Stimulated activated CD4-positive, alpha-beta T cell treated with anti-CD3 and anti-CD28 coated beads, Interleukin-4, amount 100 ng/mL, for 4 hours (primary cell): ENCODE measurements at places on chromosomes 5 and 9.

DNA sequence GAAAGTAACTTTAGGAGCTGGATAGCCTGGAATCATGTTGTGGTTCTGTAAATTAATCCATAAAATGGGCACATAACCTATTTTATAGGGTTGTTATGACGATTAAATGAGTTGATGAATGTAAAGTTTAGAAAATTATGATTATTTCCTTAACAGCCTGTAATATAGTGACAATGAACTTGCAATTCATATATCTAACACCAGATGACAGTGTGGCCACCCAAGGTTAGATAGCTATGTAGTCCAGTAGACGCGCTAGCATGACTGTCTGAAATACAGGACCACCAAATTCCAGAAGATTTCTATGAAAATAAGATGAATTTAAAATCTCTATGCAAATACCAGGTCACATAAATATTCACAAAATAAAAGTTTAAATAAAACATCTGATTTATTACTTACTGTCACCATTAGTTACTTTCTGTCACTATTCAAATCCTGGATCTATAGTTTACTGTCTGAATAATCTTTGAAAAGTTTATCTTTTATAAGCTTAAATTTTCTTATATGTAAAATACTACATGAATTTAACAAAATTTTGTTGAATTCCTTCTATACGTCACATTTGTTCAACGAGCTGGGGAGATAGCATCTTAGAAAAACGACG is 26.1 kb upstream of the MACIR start:
- DNase-seq = no peak

GRCh38 chr9:116269250-116269649 is 115.7 kb downstream of the PAPPA start:
- no peak for DNase-seq

DNA sequence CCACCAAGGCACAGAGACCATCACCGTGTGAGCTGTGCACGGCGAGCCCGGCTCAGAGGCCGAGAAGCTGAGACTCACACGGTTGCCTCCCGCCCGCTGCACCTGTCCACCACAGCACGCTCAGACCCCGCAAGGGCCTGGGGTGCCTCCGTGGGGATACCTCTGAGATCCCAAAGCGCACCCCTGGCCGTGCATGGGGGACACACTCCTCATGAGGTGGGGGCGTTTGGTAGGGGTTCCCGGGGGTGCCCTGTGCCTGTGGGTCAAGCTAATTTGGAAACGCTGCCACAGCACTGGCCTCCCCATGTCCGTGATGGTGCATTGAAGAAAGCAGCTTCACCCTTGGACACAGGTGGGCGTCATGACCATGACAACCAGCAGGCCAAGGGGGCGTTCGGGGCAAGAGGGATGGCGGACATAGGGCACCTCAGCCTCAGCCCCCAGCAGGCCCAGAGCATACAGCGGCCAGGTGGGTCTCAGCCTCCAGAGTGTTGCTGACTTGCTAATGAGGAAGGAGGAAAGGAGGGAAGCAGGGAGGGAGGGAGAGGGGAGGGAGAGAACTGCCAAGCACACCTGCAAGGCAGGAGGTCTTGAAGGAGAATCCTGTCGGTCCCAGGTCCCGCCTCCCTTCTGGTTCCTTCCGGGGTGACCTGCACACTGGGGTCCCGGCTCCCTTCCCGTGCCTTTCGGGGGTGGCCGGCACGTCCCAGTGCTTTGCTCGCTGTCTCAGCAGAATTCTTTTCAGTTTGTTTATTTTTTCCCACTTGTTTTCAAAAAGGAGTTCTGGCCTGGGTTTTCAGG is 34.7 kb downstream of the GLT6D1 start:
- DNase-seq = no peak

DNA sequence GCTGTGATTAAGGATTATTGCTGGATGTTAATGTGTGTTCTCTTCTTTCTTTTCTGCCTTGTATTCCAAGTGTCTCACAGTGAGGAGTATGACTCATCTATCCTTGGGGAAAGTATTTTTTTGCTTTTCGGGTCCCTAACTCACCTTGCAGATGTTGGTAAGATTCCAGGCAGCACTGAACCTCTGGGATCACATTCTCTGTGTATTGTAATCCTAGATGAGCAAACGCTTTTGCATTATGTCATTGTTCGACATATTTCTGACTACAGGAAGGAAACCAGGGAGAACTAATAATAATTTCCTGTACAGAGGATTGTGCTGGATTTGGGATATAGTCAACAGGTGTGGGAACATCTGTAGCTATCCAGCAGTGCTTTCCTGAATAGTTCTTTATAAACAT is 246.1 kb upstream of the TUT7 start:
- no peak for DNase-seq

DNA sequence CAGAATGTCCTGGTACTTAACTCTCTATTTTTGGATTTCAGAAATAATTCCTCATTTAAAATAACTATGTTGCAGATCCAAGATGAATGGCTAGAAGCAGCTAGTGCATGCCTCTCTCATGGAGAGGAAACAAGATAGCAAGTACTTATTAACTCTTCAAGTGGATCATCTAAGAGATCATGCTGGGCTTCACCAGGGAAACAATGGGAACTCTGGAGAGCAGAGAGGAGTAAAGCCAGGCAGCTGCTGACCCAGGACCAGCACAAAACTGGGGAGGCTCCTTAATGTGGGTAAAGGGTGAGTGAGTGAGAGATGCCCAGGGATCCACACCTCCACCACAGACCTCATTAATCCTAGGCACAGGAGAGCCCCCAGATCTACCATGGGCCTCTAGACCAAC is 897.8 kb upstream of the ACO1 start:
- DNase-seq = no peak

DNA sequence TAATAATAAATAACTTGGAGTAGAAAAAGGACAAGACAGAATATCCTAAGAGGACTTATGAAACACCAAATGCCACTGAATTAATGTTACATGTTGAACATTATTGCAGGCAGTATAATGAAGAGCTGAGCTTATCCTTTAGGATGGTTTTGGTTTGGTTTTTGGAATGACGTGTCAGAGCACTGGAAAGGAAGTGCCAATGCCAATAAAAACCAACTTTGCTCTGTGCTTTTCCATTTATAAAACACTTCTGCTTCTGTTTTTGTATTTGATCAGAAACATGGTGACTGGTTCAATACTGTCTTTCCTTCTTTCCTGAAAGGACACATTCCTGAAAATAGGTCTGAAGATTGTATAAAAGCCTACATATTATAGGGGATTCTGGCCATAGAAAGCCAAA is 4.2 kb downstream of the MEGF10 start:
- DNase-seq = no peak
